ENCODE measurements at places on chromosomes 1 and 21.

GRCh38 chr1:18069903-18070302 lies 37.7 kb upstream of the IGSF21 start:
- DNase-seq, result no peak

GRCh38 chr1:201228011-201228983 lies 37.7 kb downstream of the IGFN1 start:
- DNase-seq, result no peak

DNA sequence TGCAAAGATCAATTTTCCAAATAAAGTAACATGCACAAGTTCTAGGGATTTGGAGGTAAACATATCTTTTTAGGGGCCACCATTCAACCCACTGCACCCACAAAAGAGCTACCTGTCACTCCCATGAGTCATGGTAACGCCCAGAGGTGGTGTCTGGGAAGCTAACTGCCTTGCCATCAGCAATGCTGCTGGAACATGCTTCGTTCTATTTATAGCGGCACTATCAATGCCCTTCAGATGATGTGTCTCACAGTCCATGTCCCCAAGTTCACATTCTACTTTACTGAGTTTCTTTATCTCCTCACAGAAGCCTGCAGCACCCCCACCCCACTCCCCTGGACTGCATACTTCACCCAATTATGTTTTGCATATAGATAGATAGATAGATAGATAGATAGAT lies 95.4 kb downstream of the LPAR3 start:
- no peak for DNase-seq

GRCh38 chr1:6298940-6299465 lies 38.1 kb upstream of the GPR153 start:
- no peak for DNase-seq

DNA sequence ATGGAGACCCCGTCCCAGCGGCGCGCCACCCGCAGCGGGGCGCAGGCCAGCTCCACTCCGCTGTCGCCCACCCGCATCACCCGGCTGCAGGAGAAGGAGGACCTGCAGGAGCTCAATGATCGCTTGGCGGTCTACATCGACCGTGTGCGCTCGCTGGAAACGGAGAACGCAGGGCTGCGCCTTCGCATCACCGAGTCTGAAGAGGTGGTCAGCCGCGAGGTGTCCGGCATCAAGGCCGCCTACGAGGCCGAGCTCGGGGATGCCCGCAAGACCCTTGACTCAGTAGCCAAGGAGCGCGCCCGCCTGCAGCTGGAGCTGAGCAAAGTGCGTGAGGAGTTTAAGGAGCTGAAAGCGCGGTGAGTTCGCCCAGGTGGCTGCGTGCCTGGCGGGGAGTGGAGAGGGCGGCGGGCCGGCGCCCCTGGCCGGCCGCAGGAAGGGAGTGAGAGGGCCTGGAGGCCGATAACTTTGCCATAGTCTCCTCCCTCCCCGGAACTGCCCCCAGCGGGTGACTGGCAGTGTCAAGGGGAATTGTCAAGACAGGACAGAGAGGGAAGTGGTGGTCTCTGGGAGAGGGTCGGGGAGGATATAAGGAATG lies 505 bp downstream of the LMNA start:
- DNase-seq, result no peak
